Stimulated activated CD8-positive, alpha-beta memory T cell treated with anti-CD3 and anti-CD28 coated beads, Interleukin-4, amount 100 ng/mL, for 1 hour (primary cell): ENCODE measurements at places on chromosomes 4 and X.

DNA sequence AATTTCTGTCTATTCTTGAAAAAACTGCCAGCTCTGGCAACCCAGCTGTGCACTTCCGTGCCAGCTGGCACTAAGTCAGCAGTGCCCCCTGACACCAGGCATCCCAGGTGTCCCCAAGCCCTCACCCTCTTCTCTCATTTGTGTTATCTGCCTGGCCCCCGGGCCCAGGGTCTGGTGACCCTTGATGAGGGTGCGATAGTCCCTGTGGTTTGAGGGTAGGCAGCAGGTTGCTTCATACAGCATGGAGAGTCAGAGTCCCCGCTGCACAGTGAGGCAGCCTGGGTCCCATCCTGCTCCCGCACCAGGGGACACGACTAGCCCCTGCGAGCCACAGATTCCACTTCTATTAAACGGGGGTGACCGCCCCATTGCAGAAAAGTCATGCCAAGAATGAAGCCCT, 1.9 kb downstream of the MAN2B2 start:
- no peak for DNase-seq

- no peak for DNase-seq
These were observed 172.2 kb upstream of the ADGRL3 start for GRCh38 chr4:61027939-61028338.

GRCh38 chr4:68404153-68404552, 43.1 kb upstream of the TMPRSS11E start:
- no peak for DNase-seq

DNA sequence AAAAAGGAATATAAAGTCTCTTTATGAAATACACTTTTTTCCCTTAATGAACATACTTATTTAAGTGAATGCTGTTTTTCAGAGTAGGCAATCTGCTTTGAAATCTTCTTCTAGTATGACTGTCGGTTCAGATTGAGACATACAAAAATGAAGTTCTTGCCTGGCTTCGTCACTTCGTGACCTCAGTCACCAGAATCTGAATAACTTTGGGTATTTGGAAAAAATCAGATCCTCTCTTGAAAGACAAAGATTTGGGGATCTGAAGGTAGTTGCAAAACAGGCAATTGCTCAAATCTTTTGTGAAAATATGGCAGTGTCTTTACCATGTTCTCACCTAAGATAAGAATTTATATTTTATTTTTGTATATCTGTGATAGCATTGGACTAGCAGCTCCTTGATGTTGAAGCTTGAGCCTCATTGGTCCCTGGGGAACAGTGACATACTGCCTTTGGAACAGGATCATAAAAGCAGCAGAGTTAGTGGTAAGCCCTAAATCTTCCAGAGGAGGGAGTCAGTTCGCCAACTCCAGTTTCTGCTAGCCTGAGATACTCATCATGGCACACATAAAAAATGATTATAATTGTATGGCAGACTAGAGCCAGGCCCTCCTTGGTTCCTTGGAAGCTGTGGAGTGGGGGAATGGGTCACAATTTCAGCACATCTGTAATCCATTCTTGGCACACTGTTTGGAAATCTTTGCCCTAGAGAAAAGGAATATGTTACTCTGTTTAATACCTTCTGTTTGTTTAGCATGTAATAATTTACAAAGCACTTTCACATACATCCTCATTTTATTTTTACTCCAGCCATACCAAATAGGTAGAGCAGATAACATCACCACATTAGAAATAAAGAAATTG, 5.0 kb downstream of the ARFIP1 start:
- no peak for DNase-seq

- no peak for DNase-seq
These were observed 584.0 kb upstream of the TENM3 start for GRCh38 chr4:181659202-181659601.

DNA sequence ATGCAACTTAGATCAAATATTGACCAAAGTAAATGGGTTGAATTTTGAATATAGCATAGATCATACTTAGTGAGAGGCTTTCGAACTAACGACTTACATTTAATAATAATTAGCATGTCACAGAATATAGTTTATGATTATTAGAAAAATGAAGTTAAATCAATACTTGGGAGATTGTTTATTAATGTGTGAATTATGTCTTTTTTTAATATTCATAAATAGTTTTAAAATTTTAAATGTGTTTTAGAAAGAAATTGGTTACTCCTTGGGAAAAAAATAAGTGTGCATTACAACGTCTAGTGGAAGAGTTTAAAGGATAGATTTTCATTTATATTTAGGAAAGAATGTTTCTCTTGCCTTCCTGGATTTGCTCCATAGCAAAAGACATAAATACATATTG, 7.3 kb downstream of the FGA start:
- DNase-seq, result no peak

DNA sequence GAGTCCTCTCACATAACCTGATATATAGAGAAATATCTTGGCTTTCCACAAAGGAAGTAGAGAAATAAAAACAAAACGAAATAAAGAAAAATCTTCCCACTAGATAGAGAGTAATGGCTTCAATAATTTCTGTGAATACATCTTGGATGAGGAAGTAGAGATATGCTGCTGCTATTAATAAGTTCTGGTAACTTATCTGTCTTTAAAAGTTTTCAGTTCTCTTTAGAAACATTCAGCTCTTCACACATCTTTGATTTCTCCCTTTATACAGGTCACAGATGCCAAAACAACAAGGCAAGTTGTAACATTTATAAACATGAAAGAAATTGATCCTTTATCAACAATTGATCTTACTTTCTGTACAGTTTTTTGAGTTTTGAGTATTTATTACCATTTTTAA, 615.8 kb downstream of the TRAM1L1 start:
- DNase-seq, result no peak

GRCh38 chr4:45120163-45120562, 393.8 kb upstream of the GNPDA2 start:
- no peak for DNase-seq

DNA sequence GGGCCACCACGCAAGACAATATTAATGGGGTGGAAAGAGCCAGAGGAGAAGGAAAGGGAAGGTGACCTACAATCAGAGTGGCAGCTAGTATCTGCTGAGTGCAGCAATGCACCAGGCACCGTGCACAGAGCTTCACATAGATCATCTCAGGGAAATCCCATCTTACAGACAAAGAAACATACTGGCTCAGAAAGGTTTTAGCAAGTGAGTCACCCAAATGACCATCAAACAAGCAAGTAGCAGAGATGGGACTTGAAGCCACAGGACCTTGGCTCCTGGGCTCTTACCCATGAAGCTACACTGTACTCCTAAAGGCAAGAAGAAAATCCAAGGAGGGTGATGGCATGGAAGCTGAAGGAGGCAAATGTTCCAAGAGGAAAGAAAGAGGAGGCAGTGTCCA, 6.8 kb downstream of the ANXA5 start:
- no peak for DNase-seq

GRCh38 chrX:46865281-46865680, 28.4 kb downstream of the RP2 start:
- DNase-seq, result no peak

DNA sequence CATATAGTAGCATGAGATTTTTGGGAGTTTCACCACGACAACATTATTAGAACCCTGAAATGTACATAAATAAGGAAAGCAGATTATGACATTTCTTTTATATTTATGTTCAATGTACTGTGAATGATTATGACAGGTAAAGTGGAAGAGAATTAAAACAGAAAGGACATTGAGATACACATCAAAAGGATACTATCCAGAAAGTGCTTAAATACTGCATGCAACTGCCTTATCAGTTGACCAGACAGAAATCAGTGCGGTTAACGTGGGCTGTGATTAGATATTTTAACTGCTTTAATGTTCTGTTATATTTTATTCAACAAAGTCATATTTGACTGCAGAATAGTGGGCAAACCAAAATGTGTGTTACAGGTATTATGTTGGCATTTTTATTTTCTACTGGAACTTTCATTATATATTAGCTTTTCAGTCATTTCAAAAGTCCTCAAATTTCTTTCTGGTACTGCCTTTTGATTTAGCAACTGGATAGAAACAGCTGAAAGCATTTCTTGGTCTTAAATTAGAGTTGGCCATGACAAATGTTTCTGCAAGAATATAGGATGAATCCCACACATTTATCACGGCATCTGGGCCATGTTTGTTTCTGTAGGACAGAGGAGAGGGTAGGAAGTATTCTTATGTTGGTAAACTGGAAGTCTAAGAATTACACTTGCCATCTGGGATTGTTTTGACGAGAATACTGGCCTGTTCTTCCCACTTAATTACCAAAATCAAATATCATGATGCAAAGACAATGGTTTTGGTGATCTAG, 255.2 kb downstream of the SLC39A8 start:
- DNase-seq, result no peak

DNA sequence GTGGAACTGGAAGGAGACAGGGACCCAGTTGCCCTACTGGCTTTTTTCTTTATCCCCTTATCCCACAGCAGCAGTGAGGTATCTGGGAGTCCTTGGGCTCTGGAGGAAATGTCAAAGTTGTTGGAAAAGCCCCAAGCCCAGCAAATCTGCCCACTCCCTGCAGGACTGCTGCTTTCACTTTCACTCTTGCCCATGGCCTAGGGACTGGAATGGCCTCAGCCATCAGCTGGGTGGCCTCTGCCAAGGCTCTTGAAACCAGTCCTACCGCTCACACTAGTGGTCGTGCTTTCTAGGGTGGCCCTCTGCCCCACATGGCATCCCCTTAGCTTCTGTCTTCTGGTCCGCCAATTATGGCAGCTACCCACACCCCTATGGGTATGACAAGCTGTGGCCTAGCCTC, 9.7 kb upstream of the RHOXF1 start:
- DNase-seq, result no peak

DNA sequence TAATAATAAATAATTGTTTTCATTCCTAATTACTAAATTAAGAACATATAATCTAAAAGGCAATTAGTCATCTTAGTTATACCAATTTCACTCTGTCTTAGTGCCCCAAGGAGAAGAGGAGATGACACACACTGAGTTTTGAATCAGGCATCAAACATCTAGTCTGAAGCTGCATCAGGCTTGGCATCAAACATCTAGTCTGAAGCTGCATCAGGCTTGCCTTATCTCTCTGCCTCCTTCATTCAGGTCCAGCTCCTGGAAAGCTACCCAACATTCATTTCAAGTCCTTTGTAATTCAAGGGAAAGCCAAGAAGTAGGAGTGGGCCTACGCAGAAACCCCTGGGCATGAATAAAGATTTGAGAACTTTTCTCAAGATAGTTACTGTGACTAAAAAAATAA, 62.2 kb downstream of the SH3RF1 start:
- DNase-seq, result no peak

DNA sequence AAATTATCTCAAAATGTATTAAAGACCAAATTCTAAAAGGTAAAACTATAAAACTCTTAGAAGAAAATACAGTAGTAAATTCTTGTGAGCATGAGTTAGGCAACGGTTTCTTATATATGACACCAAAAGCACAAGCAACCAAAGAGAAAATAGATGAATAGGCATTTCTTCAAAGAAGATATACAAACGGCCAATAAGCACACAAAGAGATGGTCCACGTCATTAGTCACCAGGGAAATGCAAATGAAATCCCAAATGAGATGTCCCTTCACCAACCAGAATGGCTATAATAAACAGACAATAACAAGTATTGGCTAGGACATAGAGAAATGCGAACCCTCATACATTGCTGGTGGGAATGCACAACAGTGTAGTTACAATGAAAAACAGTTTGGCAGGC, 44.6 kb downstream of the RAB33A start:
- no peak for DNase-seq

GRCh38 chr4:37726666-37727065, 40.5 kb upstream of the RELL1 start:
- no peak for DNase-seq

DNA sequence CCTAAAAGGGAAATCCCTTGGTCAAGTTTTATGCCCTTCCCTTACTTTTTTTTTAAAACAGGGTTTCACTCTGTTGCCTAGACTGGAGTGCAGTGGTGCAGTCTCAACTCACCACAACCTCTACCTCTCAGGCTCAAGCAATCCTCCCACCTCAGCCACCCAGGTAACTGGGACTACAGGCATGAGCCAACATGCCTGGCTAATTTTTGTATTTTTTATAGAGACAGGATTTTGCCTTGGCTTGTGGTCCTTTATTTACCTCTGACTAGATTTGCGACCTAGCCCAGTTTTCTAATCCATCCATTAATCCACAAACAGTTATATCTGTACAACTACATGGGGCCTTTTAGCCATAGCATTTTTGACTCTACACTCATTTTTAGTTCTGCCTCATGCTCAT, 23.7 kb downstream of the CDS1 start:
- DNase-seq, result no peak

DNA sequence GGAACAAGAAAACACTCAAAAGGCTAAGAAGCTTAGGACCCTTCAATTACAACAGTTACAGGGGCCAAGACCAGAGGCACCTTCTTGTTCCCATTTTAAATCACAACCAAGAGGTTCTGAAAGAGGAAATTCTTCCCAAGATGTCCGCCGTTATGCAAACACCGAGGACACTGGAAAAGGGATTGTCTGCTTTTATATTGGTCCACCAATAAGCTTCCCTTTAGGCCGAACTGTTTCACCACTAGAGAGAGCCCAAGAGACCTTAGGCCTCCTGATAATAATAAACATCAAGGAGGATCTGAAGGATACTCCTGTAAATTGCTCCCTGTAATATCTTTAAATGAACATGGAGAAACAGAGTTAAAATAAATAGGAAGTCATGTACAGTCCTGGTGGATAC, 92.6 kb upstream of the NLRP2B start:
- DNase-seq, result no peak

- no peak for DNase-seq
These were observed at the start of gene TAF7L for GRCh38 chrX:101290957-101291603. Gene TAF7L, minus strand, starts transcription at chrX:101291334. Its CDS starts 3,791 bp downstream, at chrX:101287543.

GRCh38 chr4:67014592-67014991, 530.7 kb downstream of the CENPC start:
- no peak for DNase-seq

DNA sequence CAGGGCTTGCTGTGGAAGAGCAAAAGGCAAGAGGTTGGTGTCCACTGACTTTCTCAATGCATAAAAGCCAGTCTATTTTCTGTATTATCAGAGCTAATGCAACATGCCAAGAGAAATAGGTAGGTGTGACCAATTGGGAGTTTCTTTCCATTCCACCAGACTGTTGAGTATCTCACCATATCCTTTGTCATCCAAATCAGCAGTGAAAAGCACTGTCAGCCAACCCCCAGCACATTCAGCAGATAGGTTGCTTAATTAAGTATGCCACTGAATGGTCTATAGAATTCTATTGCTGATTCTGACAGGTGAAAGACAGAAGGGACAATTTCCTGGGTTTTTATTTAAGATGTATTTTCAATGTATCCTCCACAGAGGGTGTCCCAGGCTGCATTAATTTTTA, 139.8 kb downstream of the HS6ST2 start:
- no peak for DNase-seq

DNA sequence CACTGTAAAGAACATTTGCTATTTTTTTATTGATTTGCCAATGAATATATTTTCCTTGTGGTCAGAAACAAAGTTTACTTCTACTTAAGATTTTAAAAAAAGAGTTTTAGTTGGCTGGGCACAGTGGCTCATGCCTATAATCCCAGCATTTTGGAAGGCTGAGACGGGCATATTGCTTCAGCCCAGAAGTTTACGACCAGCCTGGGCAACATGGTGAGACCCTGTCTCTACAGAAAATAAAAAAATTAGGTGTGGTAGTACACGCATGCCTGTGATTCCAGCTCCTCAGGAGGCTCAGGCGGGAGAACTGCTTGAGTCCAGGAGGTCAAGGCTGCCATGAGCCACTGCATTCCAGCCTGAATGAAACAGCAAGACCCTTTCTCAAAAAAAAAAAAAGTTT, 36.8 kb downstream of the LRP2BP start:
- no peak for DNase-seq

- no peak for DNase-seq
These were observed 47.0 kb upstream of the SPRY1 start for GRCh38 chr4:123349421-123350190.
